ENCODE measurements at places on chromosomes 5 and 9.

GRCh38 chr9:82601293-82601771 is 461.6 kb downstream of the RASEF start:
- DNase-seq = no peak

DNA sequence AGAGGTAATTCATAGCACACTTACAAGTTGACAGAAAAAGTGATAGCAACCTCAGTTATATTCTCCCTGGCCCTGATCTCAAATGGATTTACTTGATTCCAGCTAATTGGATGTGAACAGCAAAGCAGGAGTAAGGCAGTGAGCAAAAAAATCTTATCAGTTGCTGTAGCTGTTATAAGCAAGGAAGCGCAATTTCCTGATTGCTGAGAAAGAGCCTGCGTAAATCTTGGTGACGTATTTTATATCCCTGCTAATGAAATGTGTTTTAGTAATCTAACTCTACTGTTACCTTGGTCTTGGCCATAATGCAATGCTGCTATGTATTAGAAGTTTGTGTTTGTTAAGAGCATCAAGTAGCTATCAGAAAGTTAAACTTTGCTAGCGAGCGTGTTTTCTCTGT is 661.2 kb upstream of the SEMA6A start:
- no peak for DNase-seq

- DNase-seq = no peak
These were observed 2.5 kb downstream of the DBH start for GRCh38 chr9:133638711-133639110.

DNA sequence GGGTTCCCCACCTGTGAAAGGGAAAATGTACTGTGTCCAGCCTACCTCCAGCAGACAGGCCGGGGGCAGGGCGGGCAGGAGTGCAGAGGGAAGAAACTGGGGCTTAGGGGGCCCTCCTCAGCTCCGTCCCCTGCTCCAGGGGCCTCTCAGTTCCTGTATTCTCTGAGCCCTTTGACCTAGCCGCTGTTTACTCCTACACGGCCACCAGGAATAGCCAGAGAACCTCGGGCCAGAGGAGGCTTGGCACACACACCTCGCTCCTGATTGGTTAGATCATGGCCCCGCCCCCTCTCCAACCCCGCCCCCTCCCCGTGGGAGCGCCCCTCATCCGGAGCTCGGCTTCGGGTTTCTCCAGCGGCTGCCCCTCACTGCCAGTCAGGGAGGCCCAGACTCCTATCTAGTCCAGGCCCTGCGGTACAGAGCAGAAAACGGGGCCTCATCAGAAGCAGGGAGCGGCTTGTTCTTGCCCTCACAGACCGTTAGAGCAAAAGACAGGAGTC is 2.2 kb downstream of the ST6GALNAC6 start:
- peak; percentile 58 for DNase-seq

- DNase-seq = no peak
These were observed at the start of gene CYLC2 for GRCh38 chr9:102995033-102995432. TSS of gene CYLC2 (plus strand) at chr9:102995333. CDS start at chr9:102995381, 48 bp downstream.

DNA sequence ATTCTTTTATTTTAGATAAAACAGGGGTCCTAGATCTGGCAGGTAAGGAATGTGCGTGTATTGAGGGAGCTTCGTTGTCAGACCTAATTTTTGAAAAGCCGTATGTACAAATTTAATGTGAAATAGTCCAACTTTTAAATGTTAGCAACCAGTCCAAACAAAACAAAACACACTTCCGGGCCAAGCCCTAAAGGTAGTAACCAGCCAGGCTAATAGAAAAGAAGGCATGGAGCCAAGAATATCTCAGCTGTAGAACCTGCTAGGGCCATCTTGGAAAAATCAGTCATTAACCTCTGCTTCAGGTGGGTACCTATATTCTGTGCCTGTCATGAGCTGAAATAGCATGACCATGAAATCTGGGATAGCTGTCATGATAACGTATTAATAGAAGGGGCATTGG is 71.0 kb downstream of the SMARCA2 start:
- DNase-seq = no peak

- no peak for DNase-seq
These were observed 114.2 kb downstream of the SEMA5A start for GRCh38 chr5:9431496-9432258.
